ENCODE measurements at places on chromosomes 16 and 17.

DNA sequence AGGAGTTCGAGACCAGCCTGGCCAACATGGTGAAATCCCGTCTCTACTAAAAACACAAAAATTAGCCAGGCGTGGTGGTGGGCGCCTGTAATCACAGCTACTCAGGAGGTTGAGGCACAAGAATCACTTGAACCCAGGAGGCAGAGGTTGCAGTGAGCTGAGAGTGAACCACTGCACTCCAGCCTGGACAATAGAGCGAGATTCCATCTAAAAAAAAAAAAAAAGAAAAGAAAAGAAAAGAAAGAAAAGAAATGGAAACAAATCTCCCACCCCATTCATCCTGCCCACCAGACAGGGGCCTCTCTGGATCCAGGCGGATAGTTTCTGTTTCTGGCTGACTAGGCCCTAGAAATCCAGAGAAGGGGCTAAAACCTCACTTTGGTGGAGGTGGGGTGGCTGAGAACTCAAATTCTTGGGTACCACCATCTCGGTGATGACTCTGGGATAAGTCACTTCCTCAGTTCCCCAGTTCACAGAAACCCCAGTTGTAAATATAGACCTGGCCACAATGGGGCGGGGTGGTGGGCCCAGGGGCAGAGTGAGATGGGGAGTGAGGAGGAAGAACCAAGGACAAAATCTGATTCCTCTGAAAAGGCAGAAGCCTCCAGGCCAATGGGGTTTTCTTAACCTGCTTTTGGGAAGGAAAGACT lies 22.2 kb downstream of the SOCS1 start:
- no peak overlapping the region for H3K4me3 ChIP-seq
- peak overlapping the region; percentile 88 for H3K27ac ChIP-seq
- peaks cover 29% of the 10 kb centered on the region for H3K4me1 ChIP-seq
- no peaks in the 10 kb centered on the region for H3K36me3 ChIP-seq
- no peaks in the 10 kb centered on the region for H3K27me3 ChIP-seq

DNA sequence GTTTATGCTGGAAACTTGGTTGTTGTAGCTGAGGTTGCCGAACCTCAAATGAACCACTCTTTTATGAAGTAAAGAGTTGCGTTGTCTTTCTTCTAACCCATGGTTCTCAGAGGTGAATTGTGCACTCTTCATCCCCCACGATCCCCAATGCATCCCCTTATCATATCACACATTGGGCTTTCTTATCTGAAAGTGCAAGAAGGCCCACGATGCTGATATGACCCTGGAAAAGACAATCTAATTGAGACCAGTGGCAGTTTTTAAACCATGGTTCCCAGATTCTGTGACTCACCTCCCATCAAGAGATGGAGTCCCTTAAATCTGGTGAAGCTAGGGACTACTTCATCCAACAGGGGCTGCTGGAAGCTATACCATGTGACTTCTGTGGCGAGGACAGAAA lies 156.3 kb upstream of the IRX3 start:
- H3K27me3 ChIP-seq, result no peaks in the 10 kb centered on the region
- no peaks in the 10 kb centered on the region for H3K4me1 ChIP-seq
- DNase-seq, result no peak

DNA sequence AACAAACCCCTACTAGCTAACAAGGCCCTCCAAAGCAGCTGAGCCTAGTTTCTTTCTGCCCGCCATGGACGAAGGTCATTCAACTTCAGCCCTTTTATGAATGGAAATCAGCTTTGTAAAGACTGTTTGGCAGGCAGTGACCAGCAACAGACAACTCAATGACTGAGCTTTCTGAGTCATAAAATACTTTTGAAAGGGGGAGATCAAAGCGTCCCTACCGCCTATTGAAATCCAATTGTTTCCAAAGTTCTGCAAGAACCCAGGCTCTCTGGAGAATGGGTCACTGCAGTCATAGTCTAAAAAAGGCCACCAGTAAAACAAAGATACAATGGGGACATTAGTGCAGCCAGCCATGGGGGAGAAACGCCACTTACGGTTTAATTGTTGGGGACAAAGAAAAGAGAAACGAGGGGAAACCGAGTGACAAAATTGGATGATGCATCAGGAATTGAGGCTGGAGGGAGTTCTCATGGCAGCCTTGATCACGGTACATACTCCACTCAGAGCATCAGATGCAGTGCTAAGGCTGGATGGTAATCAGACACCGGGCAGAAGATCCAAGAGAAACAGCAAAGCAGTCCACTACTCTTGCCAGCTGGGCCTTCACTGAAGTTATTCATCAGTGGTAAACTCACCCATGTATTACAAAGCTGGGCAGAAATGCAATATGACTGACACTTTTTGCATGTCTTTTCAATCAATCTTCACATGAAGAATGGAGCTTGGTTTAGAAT lies 9.8 kb downstream of the ADAMTS18 start:
- no peak overlapping the region for H3K4me3 ChIP-seq
- H3K4me1 ChIP-seq, result no peaks in the 10 kb centered on the region
- no peaks in the 10 kb centered on the region for H3K36me3 ChIP-seq

DNA sequence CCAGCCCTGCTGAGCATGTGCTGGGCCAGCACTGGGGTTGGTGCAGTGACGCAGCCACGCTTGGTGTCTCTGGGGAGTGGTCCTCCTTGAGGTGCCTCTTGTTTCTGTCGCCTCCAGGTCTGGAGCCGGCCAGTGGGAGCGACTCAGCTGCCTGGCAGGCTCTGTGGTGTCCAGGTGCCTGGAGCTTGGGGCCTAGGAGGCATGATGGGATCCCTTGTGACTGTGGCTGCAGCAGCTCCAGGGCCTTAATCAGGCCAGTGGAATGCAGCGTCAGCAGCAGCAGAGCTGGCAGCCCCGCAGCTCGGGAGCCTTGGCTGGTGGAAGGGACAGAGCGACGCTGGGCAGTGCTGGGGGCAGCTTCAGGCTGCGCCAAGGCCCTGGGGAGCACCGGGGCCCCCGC lies 74.7 kb upstream of the CIBAR2 start:
- no peaks in the 10 kb centered on the region for H3K36me3 ChIP-seq
- no peak overlapping the region for H3K27ac ChIP-seq
- DNase-seq, result no peak
- no peaks in the 10 kb centered on the region for H3K4me1 ChIP-seq

DNA sequence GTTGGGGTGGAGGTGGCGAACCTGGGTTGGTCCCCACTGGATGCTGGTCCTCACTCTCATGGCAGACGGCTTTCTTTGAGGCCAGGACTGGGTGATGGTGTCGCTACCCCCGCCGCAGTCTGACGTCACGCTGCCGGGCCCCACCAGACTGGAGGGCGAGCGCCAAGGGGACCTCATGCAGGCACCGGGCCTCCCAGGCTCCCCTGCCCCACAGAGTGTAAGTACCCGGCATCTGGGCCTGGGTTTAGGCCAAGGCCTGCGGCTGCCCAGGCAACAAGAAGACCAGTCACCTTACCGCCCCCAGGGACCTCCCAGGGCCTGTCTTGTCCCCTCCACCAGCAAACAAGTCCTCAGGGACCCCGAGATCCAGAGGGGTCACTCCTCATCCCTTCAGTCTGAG lies 17.7 kb downstream of the FOXN1 start:
- no peaks in the 10 kb centered on the region for H3K36me3 ChIP-seq
- H3K27me3 ChIP-seq, result no peaks in the 10 kb centered on the region
- DNase-seq, result no peak
- no peak overlapping the region for H3K27ac ChIP-seq
- no peak overlapping the region for H3K4me3 ChIP-seq
- no peaks in the 10 kb centered on the region for H3K4me1 ChIP-seq

- no peaks in the 10 kb centered on the region for H3K4me1 ChIP-seq
- H3K27ac ChIP-seq, result no peak overlapping the region
- no peaks in the 10 kb centered on the region for H3K27me3 ChIP-seq
- H3K4me3 ChIP-seq, result no peak overlapping the region
- no peaks in the 10 kb centered on the region for H3K36me3 ChIP-seq
Measured at GRCh38 chr16:56011808-56012481, 136.8 kb upstream of the CES5A start.

DNA sequence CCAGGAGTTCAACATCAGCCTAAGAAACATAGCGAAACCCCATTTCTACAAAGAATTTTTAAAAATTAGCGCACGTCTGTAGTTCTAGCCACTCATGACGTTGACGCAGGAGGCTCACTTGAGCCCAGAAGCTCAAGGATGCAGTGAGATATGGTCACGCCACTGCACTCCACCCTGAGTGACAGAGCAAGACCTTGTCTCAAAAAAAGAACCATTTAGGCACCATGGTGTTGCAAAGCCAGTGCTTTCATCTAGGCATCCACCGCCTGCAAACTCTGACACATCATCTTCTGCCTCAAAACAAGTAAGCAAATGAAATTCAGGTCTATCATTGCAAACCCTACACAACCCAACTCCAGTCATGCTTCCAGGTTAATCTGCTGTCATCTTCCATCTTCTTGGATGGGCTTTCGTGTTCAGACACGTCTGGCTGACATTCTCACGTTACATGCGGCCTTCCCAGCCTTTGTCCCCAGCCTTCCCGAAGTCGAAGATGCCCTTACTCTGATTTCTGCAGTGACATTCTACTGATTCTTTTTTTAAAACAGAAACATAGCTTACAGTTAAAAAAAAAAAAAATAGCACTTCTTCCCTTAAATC lies 8.9 kb downstream of the ANKRD11 start:
- no peak overlapping the region for H3K27ac ChIP-seq
- DNase-seq, result no peak
- no peaks in the 10 kb centered on the region for H3K36me3 ChIP-seq
- H3K27me3 ChIP-seq, result no peaks in the 10 kb centered on the region
- no peak overlapping the region for H3K4me3 ChIP-seq

DNA sequence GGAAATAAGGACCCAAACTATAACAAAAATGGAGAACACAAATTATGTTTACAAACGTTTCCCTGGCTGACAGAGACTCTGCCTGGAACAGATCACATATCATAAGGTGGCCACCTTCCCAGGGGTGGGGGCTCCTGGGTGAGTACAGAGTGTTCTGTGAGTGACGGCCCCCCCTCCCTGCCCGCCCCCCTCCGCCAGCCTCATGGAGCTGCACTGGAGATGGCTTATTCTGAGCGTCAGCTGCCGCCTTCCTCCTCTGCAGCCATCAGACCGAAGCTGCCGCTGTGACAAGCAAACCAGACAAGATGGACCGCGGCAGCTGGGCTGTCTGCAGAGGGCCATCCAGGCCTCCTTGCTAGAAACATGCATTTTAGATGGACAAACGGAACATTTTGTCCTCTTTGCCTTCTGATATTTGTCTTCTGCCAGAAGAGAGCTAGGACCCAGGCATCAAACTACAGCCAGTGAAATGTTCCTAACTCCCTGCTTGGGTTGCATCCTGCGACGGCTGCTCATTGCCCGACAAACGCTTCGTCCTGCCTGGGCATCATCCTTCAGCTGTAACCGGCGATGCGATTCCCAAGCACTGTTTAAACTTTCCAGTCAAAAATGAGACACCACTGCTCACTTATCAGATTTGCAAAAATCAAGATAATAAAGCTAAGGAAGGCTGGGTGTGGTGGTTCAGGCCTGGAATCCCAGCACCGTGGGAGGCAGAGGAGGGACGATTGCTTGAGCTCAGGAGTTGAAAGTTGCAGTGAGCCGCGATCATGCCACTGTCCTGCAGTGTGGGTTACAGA lies 15.3 kb upstream of the RPTOR start:
- DNase-seq, result no peak
- peaks cover 3% of the 10 kb centered on the region for H3K27me3 ChIP-seq
- H3K4me3 ChIP-seq, result no peak overlapping the region
- H3K27ac ChIP-seq, result no peak overlapping the region

GRCh38 chr17:83012200-83012785 lies 67.1 kb upstream of the METRNL start:
- no peaks in the 10 kb centered on the region for H3K36me3 ChIP-seq
- no peaks in the 10 kb centered on the region for H3K27me3 ChIP-seq
- H3K27ac ChIP-seq, result no peak overlapping the region
- DNase-seq, result no peak

DNA sequence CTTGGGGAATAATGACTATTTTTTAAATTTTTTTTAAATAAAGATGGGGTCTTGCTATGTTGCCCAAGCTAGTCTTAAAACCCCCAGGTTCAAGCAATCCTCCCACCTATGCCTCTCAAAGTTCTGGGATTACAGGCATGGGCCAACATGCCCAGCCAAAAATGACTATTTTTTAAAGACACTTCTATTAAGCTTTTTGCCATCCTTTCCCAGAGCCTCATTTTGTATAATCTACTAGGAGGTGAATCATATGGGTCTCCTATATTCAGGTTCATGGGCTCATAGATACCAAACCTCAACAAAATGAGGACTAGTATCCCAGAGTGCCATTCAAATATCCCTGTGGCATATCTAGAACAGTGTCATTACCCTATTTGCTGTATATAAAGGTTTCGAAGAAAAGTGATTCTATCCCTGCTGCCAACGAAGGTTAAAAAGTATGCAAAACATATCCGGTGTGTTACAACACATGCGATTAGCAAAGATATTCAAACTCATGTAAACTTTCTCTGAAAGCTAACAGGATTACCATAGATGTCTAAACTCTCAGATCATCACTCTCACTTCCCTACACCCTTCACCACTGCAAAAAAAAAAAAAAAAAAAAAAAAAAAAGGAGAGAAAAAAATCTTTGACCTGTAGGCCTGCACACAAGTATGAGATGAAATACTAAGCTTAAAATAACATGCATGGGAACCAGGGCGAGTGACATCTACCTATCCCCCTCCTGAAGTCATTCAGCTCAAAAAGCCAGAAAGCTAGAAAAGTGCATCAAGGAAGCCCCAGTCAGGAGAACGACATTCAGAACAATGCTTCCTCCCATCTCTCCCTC lies 23.5 kb downstream of the XPO6 start:
- H3K27ac ChIP-seq, result peak overlapping the region; percentile 76
- peaks cover 56% of the 10 kb centered on the region for H3K4me1 ChIP-seq
- no peaks in the 10 kb centered on the region for H3K27me3 ChIP-seq
- no peak overlapping the region for H3K4me3 ChIP-seq

DNA sequence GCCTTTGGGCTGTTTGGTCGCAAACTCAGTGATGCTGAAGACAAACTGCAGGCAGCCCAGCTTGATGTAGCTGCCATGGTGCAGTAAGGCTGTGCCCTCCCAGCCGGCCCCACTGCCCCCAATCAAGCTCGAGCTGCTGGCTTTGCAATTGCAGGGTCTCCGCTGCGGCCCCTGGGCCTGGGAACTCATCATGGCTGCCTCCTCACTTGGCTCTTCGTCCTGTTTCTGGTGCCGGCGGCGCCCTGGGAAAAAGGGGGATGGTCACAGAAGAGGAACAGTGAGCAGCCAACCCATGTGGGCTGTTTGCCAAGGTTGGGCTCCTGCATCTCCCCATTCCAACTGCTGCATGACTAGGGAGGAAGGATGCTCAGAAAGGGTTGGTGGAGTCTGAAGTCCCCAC lies 3.4 kb upstream of the DHRS13 start:
- H3K36me3 ChIP-seq, result peaks cover 53% of the 10 kb centered on the region
- no peak overlapping the region for H3K27ac ChIP-seq
- peaks cover 11% of the 10 kb centered on the region for H3K4me1 ChIP-seq
- H3K4me3 ChIP-seq, result no peak overlapping the region

All from effector memory CD4-positive, alpha-beta T cell (primary cell).